ENCODE measurements at places on chromosomes 2 and 18.

DNA sequence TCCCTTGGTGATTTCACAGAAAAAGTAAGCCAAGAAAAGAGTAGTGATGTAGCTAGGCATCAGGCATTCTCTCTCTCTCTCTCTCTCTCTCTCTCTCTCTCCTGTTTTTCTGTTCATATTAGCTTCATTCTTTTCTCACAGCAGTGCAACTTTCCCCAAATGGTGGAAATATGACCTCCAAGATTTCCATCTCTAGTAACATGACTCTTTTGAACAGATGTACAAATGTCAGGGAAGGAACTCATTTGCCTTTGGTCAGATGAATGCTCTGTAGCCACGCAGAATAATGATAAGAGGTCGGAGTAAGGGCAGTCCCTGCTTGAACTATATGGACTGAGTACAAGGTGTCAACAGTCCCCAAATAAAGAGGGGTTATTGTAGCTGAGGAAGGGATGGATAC, 316.2 kb downstream of the GALNT13 start:
- DNase-seq: no peak

- DNase-seq: no peak
Observed at GRCh38 chr18:62777814-62778213, 62.5 kb downstream of the PHLPP1 start.

DNA sequence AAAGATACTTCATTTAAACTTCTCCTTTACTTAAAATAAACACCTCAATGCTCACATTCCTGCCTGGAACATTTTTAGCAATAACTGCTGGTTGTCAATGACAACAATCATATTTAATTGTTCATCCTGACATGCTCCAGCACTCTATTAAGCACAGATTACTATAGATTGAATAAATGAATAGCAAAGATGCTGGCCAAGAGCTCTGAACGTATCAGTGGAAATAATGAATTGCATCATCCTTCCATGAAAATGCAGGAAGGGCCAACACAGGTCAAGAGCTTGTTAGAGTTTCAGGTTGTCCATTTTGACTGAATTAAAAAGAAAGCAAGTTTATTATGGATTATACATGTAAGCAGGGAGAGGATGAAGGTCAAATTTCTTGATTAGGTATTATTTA, 994.0 kb downstream of the TSN start:
- DNase-seq: no peak

DNA sequence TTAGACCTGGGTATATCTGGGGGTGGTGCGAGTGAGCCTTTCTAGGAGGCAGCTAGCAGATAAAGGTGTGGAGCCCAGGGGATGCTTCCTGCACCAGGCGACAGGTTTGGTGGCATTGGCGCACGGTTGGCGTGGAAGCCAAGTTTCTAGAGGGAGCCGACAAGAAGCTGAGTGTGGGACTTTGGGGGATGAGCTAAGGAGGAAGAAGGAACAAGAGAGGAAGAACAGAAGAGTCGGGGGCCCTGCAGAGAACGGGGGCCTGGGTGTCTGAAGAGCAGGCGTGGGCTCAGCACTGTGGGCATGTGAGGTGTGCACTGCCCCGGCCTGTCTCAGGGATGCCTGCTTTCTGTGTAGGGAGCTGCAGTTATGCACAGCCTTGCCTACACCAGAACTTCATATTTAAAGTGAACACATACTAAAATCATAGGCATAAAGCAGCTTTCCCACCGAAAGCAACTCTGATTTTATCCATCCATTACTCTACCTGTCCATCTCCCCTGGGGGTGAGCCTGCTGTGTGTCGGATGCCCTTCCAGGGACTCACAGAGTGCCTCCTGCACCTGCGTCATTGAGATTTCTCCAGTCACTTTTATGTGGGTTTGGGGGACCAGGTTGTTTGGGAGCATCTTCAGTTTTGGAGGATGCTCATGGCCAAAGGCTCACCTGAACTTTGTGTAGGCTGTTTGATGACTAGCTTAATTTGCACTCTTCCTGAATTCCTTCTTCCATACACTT, 149.7 kb downstream of the LDLRAD4 start:
- no peak for DNase-seq

GRCh38 chr2:81650048-81650971, 1345.8 kb upstream of the LRRTM1 start:
- no peak for DNase-seq

GRCh38 chr2:187377340-187377739, 70.7 kb downstream of the CALCRL start:
- DNase-seq: no peak

DNA sequence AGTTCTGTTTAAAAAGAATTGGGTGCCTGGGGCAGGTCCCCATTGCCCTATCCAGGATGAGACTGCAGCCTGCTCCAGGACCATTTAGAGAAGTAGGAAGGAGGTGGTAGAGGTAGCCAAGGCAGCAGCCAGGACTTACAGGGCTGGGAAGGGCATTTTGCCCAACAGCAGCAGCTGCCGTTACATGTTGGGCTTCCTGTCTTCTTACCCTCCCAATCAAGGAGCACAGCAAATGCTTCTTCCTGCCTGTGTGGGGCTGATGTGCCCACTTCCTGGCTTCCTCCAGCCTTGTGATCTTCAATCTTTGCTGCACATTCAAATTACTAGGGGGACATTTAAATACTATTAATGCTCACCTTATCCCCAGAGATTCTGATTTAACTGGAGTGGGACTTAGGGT, 112.0 kb downstream of the QPCT start:
- DNase-seq: no peak

GRCh38 chr18:44715842-44716241, 35.2 kb downstream of the SETBP1 start:
- DNase-seq: no peak

- DNase-seq: no peak
Observed at GRCh38 chr2:111149882-111150455, 29.3 kb downstream of the BCL2L11 start.

- peak; percentile 14 for DNase-seq
Observed at GRCh38 chr2:112958428-112959108, 19.2 kb upstream of the IL36G start.

DNA sequence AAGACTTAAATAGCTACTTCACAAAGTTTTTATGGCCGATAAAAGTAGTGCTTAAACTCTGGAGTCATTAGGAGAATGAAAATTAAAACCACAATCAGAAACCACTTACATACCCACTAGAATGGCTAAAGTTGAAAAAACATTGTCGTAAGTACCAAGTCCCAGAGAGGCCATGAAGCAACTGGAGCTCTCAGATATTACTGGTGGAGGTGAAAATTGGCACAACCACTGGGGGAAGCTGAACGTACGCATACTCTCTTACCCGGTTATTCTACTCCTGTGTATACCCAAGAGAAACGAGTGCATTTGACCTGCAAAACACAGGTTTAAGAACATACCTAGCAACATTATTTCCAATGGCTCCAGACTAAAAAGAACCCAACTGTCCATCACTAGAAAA, 76.5 kb upstream of the TMEM247 start:
- DNase-seq: no peak

DNA sequence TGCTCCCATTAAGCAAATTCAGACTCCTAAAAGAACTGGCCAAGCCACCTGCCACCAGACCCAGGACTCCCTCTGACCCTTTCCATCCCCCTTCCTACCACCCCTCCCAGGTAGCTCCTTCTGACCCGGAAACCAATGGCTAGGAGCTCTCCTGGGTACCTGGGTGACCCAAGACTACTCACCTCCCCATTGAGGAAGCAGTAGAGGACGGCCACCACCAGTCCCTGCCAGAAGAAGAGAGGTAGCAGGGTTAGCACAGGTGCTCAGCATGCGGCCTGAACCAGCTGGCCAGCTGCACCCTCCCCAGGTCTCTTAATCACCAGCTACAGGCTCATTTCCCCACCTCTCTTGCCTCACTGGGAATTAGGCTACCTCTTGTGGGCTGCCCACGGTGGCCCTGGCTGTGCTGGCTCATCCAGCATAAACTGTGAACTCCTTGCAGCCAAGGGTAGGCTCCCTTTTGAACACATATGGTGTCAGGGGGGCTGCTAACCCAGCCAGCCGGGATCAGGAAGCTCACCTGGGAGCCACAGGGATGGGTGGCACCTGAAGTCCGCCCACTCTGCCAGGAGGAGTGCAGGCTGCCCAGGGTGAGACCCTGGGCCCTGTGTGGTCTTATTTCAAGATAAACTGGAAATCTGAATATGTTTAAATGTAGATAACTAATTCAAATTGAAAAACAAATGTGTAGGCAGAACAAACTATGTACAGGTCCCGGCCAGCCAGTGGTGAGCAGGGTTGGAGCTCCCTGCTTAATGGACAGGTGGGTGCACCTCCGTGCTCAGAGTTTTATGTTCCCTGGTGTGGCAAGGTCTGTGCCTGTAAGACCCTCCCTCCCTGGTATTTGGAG, 9.9 kb downstream of the TMEM37 start:
- no peak for DNase-seq

- DNase-seq: no peak
Observed at GRCh38 chr2:142849820-142850219, 27.6 kb upstream of the KYNU start.

DNA sequence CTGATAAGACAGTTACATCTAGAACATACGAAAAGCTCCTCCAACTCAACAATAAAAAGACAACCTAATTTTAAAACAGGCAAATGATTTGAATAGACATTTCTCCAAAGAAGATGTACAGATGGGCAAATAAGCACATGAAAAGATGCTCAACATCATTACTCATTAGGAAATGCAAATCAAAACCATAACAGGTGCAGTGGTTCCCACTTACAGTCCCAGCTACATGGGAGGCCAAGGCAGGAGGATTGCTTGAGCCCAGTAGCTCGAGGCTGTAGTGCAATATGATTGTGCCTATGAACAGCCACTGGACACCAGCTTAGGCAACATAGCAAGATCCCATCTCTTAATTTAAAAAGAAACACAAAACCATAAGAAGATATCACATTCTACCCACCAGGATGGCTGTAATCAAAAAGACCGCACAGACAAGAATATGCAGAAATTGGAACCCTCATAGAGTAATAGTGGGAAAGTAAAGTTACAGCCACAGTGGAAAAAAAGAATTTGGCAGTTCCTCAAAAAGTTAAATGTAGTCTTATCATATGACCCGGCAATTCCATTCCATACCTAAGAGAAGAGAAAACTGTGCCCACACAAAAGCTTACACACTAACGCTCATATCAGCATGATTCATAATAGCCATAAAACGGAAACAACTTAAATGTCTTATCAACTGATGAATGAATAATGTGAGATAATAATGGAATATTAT, 30.5 kb upstream of the ARMC9 start:
- no peak for DNase-seq

- no peak for DNase-seq
Observed at GRCh38 chr2:200679127-200679526, 93.3 kb downstream of the AOX1 start.

DNA sequence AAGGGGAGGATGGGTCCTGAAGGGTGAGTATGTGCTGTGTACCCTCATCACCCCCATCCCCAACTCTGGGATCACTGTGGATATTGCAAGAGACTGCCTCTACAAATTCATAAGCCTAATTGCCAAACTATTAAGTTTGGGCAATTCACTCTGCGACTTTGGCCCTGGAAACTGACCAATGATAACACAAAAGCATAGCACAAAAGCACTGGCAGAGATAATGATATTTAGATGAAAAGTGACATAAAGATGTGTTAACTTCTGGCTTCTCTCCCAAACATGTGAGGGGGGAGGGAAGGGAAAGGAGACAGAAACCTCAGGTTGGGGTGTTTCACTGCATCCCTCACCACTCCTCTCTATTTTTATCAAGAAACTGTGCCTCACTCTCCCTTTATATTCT, 150.3 kb downstream of the SATB2 start:
- DNase-seq: no peak

- DNase-seq: no peak
Observed at GRCh38 chr2:237059155-237059875, 26.4 kb upstream of the COPS8 start.

DNA sequence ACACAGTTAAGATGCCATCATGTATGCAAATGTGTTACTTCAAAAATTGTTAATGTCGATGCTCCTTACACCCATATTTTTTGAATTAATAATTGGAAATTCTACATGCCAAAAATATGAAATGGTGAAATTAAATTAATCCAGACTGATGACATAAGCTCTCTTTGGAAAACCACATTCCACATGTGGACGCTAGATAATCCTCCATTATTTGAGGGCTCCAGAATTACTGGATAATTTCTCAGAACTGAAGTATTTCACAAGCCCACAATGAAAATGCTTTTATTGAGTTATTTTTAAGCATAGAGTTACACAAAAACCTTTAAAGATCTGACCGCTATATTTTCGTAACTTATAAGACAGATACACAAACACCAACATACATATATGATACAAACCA, 47.8 kb downstream of the FARSB start:
- DNase-seq: no peak

- peak; percentile 1 for DNase-seq
Observed at GRCh38 chr2:46615986-46616485, 136.7 kb downstream of the TMEM247 start.

DNA sequence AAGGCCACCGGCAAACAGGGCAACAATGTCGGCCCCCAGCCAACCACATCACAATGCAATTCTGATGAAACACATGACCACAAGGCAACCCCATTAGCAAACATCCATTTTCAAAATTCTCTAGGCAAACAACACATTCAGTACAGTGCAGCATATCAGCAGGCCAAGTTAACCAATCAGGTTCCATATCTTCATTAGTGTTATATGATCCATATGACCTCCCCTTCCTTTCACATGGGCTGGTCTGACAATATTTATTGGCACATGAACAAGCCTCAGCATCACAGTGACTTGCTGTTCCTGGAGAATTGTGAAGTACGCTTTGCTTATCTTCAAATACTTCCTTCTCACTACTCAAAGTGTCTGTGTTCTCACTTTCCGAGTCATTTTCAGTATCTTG, 19.8 kb downstream of the RNF103 start:
- DNase-seq: no peak
